ENCODE measurements at places on chromosomes 3 and 15. TPM values are rescaled to one million over a fixed set of nuclear protein-coding genes. Genes with fewer than 3 reads are reported as not detected.

GOLGA6A gene
- polyA plus RNA-seq = 0.11 TPM

MELTF gene
- 10.5 TPM for polyA plus RNA-seq

AHSG gene
- polyA plus RNA-seq = 0.28 TPM

ZNF860 gene
- 0.55 TPM for polyA plus RNA-seq

PARP14 gene
- polyA plus RNA-seq = 8.9 TPM

DNA sequence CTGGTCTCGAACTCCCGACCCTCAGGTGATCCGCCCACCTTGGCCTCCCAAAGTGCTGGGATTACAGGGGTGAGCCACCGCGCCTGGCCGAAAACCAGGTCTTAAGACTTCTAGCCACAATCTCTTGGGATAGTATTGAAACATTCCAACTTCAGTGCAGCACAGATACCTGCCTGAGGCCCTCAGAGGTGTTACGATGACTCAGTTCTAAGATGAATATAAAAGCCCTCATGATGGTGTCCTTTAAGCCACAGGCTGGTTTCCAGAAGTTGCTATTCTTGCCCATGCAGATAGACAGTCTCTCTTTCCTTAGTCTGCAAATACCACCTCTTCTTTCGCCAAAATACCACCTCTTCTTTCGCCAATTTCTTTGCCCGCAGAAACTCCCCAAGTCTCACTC lies 69.0 kb downstream of the RARB start:
- DNase-seq = no peak

- no peak for DNase-seq
Measured at GRCh38 chr3:182052757-182053156, 341.0 kb downstream of the SOX2 start.

Data from muscle of leg (tissue), 16 donors.